Astrocyte of the hippocampus (primary cell): ENCODE measurements at places on chromosomes 11 and 22.

DNA sequence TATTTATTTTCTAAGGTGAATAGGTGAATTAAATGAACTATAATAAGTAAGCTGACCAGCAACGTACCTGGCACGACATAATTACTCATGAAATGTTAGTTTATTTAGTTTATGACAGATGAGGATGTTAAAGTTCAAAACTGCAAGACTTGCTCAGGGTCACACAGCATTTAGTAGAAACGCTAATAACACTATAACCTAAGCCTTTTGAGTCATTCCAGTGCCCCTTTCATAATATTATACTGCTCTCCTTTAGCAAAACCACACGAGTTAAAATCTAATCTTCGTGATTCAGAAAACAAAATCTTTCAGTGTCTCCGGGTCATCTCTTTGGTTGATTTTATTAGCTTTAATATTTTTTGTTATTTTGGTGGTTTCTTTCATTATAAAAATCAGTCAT is 39.6 kb downstream of the BTBD10 start:
- no peak for DNase-seq

- DNase-seq, result no peak
These were observed 22.2 kb downstream of the HPS5 start for GRCh38 chr11:18299721-18300120.

- DNase-seq, result peak; percentile 49
These were observed 104.3 kb upstream of the SYT13 start for GRCh38 chr11:45390407-45390806.

DNA sequence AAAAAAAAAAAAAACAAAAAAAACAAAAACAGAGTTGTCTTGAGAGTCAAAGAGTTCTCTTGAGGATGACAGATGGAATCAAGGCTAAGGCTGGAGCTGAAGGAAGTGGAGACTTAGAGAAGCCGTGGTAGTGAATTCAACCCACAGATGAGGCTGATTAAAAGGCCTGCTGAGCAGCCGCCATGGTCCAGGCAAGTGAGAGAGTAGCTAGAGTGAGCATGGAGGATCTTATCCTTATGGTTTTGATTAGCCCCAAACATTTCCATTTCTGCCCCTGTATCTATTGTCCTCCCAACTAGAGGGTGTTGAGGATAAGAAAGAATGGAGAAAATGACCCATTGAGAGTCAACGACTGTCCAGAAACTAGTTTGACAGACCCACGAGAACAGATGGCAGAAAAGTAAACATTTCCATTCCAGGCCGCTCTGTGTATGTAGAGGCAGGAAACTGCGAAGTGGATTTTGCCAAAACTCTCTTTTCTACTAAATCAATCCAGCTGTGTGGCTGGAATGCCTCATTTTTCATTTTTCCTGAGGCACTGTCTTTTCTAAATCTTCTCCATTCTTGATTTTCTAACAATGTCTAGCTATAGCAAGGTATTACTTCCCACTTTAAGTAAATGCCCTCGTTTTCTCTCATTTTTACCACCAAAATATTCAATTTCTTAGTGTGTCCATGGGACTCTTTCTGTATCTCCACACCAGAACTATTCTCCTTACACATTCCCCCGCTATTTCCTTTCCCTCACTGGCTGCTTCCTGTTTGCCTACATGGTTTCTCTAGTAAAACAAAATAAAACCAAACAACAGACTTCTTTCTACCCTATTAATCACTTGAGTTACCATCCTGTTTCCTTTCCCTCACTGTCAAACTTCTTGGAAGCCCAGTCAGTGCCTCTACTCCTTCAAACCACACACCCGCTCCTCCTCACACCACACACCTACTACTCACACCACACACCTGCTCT is 5.4 kb upstream of the MMP8 start:
- DNase-seq, result no peak

DNA sequence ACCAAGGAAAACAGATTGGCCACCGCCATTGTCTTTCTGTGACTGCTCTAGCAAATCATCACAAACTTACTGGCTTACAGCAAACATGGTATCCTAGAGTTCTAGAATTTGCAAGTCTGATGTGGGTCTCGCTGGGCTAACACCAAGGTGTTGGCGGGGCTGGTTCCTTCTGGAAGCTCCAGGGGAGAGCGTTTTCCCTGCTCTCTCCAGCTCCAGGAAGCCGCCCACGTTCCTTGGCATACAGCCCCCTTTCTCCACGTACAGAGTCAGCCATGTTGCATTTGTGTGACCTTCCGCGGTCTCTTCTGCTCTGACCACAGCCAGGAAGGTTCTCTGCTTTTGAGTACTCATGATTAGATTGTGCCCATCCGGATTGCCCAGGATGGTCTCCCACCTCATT is 27.5 kb downstream of the TBC1D22A start:
- DNase-seq, result no peak

DNA sequence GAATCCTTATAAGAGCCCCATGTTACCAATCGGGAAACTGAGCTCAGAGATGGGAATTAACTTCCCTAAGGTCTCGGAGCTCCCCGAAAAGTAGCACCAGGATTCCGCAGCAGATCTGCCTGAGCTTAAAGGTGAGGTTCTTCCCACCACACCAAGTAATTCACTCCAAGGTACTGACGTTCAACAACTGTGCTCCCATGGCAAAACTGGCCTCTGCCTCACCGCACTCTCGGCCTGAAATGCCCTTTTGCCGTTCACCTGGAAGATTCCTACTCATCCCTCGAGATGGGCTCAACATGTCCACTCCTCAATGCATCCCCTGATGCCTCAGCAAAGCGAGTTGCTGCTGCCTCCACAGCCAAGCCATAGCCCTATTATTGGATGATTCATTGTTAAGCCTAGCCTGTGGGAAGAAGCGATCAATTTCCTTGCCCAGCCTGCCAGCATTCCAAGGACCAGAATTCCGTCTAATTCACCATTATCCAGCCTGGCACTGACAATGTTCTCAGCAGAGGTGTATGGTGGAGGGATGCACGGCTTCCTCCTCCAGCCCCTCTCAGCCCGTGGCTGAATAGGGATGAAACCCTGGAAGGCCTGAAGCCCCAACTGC is 4.2 kb downstream of the PLAAT3 start:
- peak; percentile 60 for DNase-seq

DNA sequence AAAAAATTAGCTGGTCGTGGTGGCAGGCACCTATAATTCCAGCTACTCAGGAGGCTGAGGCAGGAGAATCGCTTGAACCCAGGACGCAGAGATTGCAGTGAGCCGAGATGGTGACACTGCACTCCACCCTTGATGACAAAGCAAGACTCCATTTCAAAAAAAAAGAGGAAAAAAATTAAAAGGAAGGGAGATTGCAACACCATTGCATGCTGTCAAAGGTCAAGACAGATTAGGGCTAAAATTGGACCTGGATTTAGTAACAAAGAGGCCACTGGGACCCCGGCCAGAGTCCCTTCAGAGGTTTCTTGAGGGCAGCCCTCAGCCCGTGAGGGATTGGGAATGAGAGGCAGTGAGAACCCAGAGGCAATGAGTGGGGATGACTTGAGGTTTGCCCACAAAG is 8.2 kb upstream of the MAFF start:
- DNase-seq, result no peak
